ENCODE measurements at places on chromosomes 11 and 22.

GRCh38 chr11:131685206-131685605, 314.8 kb downstream of the NTM start:
- DNase-seq = no peak

DNA sequence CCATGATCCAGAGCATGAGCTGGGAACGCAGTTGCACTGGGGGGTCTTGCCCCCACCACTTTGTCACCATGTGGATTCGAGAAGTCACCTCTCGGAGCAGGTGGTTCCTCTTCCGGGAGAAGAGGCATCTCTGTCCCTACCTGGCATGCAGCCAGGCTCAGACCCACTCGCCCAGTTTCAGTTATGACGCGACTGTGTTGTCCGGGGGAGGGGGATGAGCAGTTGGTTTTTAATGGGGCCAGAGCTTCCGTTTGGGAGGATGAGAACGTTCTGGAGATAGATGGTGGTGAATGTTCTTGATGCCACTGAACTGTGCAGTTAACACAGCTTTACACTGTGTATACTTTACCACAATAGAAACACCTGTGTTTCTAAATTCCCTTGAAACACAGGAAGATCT, 41.5 kb downstream of the DHCR7 start:
- DNase-seq = no peak

DNA sequence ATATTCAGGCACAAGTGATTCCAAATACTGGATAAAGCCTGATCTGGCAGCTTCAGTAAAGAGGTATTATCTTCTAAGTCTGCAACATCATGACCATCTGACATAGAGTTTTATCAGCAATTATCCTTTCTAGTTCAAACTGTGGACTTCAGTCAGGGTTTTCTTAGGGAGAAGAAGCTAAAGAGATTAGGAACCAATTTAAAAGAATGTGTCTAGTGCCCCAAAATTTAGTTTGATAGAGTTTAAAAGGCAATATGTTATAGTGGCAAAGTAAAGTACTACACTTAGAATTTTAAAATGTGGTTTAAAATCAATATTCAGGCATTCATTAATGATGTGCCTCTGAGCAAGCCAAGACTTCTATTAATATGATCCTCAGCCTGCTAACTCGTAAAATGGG, 5.4 kb downstream of the PAK1 start:
- DNase-seq = no peak

DNA sequence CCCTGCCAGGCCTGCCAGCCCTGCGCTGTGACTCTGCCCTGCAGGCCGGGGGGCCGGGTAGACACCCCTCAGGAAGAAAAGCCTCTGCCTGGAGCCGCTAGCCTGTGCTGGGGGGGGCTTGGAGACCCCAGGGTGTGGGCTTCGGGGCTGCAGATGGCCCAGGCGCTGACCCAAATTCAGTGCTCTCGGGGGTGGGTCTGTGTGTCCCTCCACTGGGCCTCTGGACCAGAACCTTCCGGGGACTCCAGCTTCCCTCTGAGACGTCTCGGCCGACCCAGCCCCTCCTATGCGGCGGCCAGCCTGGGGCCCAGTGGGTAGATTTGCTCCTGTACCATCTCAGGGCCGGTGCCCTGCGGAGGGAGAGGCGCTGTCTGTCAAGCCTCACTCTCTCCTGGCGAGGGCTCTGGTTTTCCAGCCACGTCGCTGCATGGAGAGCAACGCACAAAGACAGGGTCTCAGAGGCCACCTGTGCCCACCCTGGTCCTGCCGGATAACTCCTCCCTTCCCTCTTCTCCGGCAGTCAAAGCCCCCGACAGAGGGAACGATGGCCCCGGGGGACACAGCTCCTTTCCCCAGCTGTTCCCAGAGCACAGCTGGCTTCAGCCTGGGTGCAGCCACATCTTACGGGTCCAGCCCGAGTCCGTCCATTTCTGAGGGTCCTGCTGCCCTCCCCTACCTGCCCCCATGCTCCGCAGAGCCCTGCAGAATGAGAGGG, 40.1 kb upstream of the TOLLIP start:
- no peak for DNase-seq

DNA sequence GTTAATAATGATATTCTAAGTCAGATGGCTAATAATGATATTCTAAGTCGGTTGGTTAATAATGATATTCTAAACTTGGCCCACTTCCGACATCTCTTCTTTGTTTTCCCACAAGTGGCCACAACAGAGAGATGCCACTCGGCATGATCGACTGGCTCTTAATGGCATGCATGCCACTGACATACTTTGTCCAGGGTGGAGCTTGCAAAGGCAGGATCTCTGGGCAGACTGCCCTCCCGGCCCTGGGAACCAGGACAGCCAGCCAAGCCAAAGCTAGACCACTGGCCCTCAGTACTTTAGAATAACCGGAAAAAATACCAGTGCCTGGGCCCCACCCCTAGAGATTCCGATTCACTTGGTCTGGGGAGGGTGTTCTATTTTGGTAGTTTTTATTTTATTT, 78.1 kb downstream of the KIAA1671 start:
- no peak for DNase-seq

GRCh38 chr11:115290893-115291292, 213.3 kb downstream of the CADM1 start:
- DNase-seq = no peak

DNA sequence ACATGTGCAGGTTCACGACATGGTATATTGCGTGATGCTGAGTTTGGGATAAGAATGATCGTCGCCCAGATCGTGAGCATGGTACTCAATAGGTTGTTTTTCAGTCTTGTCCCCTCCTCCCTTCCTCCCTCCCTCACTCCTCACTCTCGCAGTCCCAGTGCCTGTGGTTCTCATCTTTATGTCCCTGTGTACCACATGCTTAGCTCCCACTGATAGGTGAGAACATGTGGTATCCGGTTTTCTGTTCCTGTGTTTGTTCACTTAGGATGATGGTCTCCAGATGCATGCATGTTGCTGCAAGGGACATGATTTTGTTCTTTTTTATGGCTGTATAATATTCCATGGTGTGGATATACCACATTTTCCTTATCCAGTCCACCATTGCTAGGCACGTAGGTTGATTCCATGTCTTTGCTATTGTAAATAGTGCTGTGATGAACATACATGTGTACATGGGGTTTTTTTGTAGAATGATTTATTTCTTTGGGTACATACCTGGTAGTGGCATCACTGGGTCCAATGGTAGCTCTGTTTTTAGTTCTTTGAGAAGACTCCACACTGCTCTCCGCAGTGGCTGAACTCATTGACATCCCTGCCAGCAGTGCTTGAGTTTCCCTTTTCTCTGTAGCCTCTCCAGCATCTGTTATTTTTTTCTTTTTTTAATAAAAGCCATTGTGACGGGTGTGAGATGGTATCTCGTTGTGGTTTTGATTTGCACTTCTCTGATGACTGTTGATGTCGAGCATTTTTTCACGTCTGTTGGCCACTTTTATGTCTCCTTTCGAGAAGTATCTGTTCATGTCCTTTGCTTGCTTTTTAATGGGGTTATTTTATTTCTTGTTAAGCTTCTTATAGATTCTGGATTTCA, 16.4 kb downstream of the ZBED4 start:
- no peak for DNase-seq

- DNase-seq = no peak
Measured at GRCh38 chr22:24417200-24417599, 10.2 kb upstream of the ADORA2A start.

DNA sequence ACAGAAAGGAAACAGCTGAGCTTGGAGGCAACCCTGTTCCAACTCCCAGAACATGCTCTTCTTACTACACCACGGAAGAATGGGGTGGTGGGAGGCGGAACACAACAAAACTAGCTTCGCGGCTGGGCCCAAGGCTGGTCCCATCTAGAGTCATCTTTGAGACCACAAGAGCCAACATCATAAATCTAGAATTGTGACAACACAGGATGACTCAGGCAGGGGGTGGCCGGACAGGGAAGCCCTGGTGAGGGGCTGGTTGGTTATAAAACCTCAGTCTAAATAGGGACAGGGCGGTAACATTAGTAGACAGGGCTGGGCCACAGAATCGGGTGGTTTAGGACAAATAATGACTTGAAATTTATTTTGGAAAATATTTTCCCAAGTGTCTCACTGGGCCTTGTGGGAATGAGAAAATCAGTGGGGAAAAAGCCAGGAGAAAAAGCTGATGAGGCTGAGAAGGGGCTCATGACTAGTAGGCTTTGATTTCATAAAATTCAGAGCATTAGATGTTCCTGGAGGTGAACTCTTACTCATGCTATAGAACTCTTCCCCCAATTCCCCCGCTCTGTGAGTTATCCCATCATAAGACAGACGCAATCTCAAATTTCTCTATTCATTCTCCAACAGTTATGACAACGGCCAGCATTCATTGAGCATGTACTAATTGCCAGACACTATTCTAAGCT, 151.8 kb upstream of the TIMP3 start:
- DNase-seq = no peak

- no peak for DNase-seq
Measured at GRCh38 chr11:3000032-3000961, 8.2 kb upstream of the NAP1L4 start.

DNA sequence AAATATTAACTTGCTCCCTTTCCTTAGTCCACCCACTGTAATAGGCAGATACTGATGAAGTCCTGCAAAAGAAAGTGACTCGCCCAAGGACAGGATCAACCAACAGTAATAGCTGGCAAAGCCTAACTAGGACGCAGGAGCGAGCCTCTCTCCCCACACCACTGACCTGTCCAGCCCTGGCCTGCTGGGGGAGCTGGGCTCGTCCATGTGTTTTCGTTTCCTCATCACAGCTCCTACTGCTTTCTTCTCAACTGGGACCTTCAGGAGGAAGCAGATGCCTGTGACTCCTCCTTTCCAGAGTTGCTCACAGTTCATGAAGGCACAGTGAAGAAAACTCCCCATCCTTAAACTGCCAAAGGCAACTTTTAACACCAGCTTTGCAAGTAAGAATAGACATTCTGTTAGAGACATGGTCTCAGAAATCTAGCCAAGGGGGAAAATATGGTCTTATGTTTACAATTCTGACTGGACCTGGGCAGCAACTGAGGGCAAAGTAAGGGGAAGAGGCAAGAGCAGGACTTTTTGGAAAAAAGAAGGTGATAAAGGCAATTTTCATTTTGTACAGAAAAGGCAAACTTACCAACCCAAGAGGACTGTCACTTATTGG, 11.6 kb upstream of the GPHA2 start:
- DNase-seq = no peak

GRCh38 chr22:22553735-22554586, 5.1 kb downstream of the PRAME start:
- DNase-seq = no peak

DNA sequence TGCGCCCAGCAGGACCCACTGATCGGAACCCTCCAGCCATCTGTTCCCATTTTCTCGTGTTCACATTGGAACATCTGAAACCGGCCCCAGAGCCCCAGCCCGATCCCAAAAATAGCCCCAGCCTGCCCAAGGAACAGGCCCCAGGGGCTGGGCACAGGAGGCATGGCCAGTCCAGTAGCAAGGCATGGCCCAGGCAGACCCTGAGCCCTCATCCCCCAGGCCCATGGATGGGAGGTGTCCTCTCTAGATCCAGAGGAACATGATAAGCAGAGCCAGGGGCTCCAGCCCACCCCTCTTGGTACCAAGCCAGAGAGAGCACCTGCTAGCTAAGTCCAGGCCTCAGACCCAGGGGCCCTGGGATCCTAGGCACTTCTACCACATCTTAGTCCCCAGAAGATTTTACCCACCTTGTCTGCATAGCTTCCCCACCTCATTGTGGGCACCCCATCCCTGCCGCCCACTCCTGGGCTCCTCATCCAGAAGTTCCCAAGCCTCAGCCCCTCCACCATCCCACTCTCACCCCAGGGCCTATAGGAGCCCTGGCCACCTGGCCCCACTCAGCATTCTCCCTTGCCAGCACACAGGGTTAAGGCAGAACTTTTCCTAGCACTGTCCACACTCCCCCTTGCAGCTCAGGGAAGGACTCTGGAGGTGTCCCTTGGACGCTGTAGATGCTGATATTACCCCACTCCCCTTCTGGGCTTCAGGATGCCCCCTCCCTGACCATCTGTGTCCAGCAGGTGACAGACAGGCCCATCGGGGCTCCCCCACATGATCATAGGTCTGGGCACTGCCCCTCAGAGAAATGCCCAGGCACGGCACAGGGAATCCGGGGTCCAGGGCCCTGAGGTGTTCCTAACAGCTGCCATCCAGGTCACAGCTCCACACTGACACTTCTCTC, 9.5 kb downstream of the BCL9L start:
- no peak for DNase-seq

GRCh38 chr11:79308429-79308828, 132.4 kb downstream of the TENM4 start:
- DNase-seq = no peak

All from esophagus squamous epithelium (tissue), 5 donors.